Smooth muscle cell of trachea (primary cell): ENCODE measurements at places on chromosomes 5 and 9. TPM values are rescaled to one million over a fixed set of nuclear protein-coding genes. Genes with fewer than 3 reads are reported as not detected.

The BAAT gene
- not detected in 2 replicates for total RNA-seq

The PLCXD3 gene
- under 0.01 and 0.58 TPM in 2 replicates for total RNA-seq

The ARHGEF37 gene
- 2.2 and 3.8 TPM in 2 replicates for total RNA-seq

The HARS2 gene
- total RNA-seq: 32.7 and 40.9 TPM in 2 replicates

The TTLL11 gene
- 7.6 and 9.1 TPM in 2 replicates for total RNA-seq

The DOK3 gene
- 1.8 and 2.0 TPM in 2 replicates for total RNA-seq

The BARX1 gene
- not detected in 2 replicates for total RNA-seq

The SLC45A2 gene
- total RNA-seq: under 0.01 TPM in 1 of 2 replicates, not detected in the other

The ABLIM3 gene
- total RNA-seq: 23.1 and 42.5 TPM in 2 replicates

The RNF180 gene
- total RNA-seq: 0.83 and 2.0 TPM in 2 replicates

The PCDHA7 gene
- 0.29 and 0.66 TPM in 2 replicates for total RNA-seq

The SLC34A3 gene
- total RNA-seq: under 0.01 TPM in 1 of 2 replicates, not detected in the other

The FOXD4L5 gene
- 0.15 and 0.17 TPM in 2 replicates for total RNA-seq

The PPP3R2 gene
- not detected in 2 replicates for total RNA-seq

The AGGF1 gene
- total RNA-seq: 27.6 and 40.2 TPM in 2 replicates

The SMIM32 gene
- not detected in 2 replicates for total RNA-seq

The IFNA6 gene
- not detected in 2 replicates for total RNA-seq

The CTSL gene
- 1,109 and 1,131 TPM in 2 replicates for total RNA-seq

The ZNF883 gene
- 3.9 and 7.9 TPM in 2 replicates for total RNA-seq

The HSPB3 gene
- 0.33 TPM in 1 of 2 replicates, not detected in the other for total RNA-seq
